ENCODE measurements at places on chromosomes 16 and 17. TPM values are rescaled to one million over a fixed set of nuclear protein-coding genes. Genes with fewer than 3 reads are reported as not detected.

The ATP6V0D1 gene
- total RNA-seq = 35.8 TPM

The CHD9NB gene
- total RNA-seq = not detected

DNA sequence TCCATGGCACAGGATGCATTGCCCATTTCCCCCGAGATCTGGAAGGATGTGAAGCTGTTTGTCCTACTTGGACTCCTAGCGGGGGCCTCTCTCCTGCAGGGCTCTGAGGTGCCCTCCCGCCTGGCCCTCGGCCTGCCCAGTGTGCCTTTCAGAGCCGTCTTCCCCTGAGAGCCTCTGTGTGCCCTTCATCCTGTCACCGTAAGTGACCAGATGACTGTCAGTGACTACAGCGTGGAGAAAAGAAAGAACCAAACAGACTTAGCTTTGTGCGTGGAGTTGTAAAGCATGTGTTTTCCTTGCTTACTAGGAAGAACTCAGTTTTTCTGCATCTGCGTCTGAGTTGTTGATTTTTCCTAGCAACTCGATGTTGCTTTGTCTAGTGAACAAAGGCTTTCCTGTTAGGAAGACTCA, 56.1 kb downstream of the BANP start:
- DNase-seq = no peak

GRCh38 chr16:9192746-9193145, 101.3 kb downstream of the HAPSTR1 start:
- DNase-seq = no peak

- no peak for DNase-seq
Measured at GRCh38 chr17:35167666-35168065, 20.0 kb downstream of the UNC45B start.

DNA sequence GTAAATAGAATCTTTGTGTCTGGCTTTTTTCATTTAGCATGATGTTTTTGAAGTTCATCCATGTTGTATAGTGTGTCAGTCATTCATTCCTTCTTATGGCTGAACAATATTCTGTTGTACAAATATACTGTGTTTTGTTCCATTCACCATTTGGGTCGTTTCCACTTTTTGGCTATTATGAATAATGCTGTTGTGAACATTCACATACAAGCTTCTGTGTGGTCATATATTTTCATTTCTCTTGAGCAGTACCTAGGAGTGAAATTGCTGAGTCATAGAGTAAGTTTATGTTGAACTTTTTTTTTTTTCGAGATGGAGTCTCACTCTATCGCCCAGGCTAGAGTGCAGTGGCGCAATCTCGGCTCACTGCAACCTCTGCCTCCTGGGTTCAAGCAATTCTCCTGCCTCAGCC, 32.3 kb upstream of the TAOK1 start:
- DNase-seq = no peak

The ARL4D gene
- total RNA-seq = 4.8 TPM

- DNase-seq = no peak
Measured at GRCh38 chr16:11256661-11257130, 692 bp upstream of the SOCS1 start.

- DNase-seq = no peak
Measured at GRCh38 chr16:85002608-85003007, 8.7 kb downstream of the ZDHHC7 start.

GRCh38 chr17:37148156-37148555, 199.4 kb downstream of the AATF start:
- DNase-seq = no peak

GRCh38 chr17:5508810-5509209, 22.4 kb downstream of the MIS12 start:
- no peak for DNase-seq

GRCh38 chr17:80460429-80460834, 16.0 kb downstream of the NPTX1 start:
- DNase-seq = no peak

The IFI35 gene
- 45.7 TPM for total RNA-seq

DNA sequence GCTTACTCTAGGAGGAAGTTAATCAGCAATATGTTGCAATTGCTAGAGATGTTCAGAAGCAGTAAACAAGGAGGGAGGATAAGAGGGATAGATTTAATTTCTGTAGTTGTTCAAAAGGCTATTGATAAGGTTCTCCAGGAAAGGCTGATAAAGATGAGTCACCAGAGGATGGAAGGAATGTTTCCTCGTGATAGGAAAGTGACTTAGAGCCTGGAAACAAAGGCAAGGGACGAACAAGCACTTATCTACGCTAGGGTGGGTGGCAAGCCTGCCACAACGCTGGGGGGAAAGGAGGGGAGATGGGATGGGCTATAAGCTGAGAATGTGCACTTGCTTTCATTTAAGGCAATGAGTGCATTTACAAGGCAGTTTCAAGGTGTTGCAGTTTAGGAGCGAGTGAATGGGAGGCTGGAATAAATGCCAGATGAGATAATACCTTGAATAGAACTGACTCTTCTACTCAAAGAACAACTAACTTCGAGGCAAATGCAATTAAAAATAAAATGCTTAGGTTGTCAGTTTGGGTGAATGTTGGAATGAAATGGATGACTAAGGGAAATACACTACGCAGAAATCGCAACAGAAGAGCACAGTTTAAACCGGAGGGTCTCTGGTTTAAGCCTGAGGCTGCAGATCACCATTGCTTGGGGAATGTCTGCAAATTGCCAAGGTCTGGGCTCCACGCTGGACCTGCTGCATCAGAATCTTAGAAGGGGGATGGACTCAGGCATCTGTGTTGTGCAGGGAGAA, 76.0 kb upstream of the RBBP6 start:
- DNase-seq = no peak

The SCRN2 gene
- total RNA-seq = 46.7 TPM

- DNase-seq = no peak
Measured at GRCh38 chr16:47553853-47554564, 92.9 kb downstream of the PHKB start.

DNA sequence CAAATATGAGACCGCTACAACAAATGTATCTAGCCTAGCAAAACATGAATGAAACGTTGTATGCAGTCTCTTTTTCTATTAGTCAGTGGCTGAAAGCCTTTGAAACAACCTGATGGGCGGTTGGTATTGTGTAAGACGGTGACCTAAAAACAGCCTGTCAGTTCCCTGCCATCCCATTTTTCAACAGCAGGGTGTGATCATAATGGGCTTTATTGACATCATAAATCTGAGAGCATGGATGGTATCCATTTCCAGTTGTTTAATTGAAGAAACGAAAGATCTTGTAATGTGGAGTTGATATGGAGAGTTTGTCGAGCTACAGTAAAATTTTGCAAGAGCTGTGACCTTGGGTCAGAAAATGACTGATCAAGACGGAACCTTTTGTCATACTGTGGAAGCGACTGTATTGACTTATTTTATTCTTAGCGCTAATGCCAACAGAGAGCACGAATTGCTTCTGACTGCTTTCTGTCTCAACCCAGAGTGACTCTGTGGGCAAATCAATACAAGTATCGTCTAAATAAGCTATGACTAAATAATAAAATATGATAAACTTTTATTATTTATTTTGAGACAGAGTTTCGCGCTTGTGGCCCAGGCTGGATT, 12.3 kb upstream of the MEIOB start:
- no peak for DNase-seq

DNA sequence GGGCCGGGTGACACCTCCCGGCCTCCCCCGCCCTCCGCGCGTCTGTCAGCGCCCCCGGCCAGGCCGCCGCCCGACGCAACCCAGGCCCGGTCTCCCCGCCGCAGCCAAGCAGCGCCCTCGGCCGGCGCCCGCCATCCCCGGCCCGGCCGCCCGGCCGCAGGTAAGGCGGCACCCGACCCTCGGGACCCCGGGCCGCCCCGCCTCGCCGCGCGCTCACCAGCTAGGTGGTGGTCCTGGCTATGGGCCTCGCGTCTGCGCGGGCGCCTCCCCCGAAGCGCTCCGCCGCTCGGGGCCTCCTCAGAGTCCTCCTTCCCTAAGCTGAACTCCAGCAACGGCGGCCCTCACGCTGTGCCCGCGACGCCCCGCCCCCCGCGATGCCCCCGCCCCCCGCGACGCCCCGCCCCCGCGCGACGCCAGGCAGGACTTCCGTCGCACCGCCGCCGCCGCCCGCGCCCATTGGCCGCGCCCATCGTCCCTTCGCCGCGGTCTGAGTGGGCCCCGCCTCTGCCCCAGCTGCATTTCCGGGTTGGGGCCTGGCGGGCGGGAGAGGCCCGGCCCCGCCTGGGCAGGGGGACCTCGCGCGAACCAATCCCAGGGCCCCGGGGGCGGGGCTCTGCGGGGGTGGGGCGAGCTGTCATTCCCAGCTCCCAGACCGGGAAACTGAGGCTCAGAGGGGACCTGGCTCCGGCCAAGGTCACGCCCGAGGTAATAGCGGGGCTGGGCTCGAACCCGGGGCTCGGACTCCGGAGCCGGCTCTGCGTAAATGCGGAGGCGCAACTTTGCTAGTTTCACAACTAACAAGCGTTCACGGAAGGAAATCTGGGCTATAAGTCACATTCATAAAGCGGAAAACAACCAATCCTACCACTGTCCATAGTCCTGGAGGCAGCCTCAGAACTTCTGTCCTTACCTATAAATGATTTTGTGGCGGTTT, 9.0 kb upstream of the KCTD5 start:
- peak; percentile 97 for DNase-seq

The SDR42E2 gene
- 1.1 TPM for total RNA-seq

- DNase-seq = no peak
Measured at GRCh38 chr16:74603848-74604247, 3.1 kb downstream of the GLG1 start.

The ABHD15 gene
- 17.7 TPM for total RNA-seq

GRCh38 chr17:81126281-81127132, 38.8 kb upstream of the PVALEF start:
- DNase-seq = no peak

DNA sequence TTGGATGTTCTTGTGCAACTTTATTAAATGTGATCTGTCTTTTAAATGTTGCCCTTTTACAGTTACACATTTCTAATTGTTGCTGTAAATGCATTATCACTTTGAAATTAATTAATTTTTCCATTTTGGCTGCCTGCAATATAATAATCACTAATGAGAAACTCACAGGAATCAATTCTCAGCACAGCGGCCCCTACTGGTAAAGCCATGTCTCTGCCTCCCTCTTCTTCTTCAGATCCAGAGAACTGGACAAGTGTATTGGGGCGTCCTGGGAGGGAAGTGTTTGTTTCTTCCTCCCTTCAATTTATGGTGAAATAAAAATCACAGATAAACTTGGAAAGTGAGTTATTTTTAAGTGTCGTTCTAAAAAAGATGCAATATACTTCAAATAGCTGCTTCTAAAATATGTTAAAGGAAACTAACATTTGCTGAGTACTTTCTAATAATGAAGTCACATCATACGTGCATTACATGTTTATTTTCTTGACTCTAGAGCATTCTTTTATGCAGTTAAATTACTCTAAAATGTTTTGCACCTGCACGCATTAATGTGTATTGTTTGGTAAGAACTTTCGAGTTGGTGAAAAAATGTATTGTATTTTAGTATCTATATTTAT, 338.0 kb downstream of the WWOX start:
- peak; percentile 10 for DNase-seq

The RNF157 gene
- total RNA-seq = 75.7 TPM

DNA sequence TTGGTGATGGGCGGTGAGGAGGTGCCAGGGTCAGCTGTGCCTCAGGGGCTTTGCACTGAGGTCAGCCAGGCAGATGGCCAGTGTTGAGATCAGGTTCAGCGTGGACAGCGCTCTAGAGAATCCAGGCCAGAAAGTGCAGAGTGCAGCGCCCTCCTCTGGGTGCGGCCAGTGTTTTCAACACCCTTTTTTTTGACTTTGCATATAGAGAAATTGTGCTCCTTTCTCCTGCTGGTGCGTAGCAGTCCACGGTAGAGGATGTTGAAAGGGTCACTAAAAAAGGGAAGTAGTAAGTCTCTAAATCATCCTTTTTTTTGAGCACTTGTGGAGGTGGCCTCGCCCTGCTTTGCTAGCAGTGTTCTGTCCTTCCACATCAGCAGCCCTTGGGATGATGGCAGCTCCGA, 53.9 kb downstream of the BANP start:
- DNase-seq = no peak

The CFAP119 gene
- 5.9 TPM for total RNA-seq

The MYCBPAP gene
- 9.2 TPM for total RNA-seq

The CLEC3A gene
- not detected for total RNA-seq

The GINS2 gene
- total RNA-seq = 1.0 TPM

The SLC16A6 gene
- total RNA-seq = 5.8 TPM

DNA sequence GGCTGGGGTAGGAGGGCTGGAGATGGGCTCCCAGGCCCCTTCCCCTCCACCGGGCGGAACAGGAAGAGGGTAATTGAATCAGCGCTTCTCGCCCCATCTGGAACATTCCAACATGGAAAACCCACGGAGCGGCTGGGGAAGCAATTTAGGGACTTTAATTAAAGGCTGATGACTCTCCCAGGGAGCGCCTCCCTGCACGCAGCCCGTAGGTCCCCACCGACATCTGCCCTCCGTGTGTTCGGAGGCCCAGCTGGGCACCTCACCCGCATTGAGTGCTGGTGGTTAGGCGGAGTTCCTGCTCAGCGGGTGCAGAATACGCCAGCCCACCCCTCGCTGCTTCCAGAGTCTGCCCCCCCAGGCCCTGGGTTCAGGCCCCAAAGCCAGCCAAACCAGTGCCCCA, 10.0 kb downstream of the HS3ST6 start:
- no peak for DNase-seq

GRCh38 chr16:54342966-54343365, 56.4 kb upstream of the IRX3 start:
- no peak for DNase-seq

The SHCBP1 gene
- total RNA-seq = 1.1 TPM

DNA sequence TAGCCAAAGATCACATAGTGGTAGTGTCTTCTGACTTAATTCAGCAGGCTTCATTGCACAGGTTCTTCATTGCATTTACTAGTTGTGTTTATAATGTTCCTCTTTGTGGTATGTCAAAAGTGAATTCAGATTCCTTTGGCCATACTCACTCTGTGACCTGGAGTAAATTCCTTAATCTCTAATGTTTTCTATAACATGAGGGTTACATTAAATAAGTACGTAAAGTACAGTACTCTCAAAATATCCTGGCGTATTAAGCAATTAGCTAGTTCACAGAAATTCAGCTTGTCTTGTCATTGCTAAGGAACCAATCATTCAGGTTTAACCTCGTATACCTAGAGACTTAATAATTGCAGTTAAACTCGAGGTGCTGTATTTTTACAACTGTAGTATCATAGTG, 4.2 kb downstream of the RPS6KB1 start:
- no peak for DNase-seq

The TOP2A gene
- 290 TPM for total RNA-seq

DNA sequence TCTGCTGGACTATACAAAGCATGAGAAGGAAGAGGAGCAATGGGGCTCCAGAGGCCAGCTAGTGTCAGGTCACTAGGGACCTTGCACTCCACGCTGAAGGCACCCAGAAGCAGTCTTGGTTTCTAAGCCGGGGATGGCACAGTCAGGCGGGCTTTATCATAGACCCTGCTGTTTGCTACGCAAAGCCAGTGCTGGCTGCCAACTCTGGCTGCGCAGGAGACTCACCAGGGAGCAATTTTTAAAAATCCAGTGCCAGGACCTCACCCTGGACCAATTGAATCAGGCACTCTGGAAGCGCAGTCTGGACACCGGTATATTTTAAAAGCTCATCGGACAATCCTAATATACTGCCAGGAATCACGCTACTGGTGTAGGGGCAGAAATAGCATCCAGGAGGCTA, 368.5 kb upstream of the XYLT1 start:
- DNase-seq = no peak

All from naive thymus-derived CD4-positive, alpha-beta T cell (primary cell).